ENCODE measurements at places on chromosomes 6 and 20.

- DNase-seq, result no peak
Observed at GRCh38 chr6:122322824-122323223, 76.6 kb upstream of the HSF2 start.

- DNase-seq, result no peak
Observed at GRCh38 chr6:43188426-43188825, 6.4 kb downstream of the CUL9 start.

- DNase-seq, result no peak
Observed at GRCh38 chr20:5919626-5920544, 30.4 kb downstream of the TRMT6 start.

DNA sequence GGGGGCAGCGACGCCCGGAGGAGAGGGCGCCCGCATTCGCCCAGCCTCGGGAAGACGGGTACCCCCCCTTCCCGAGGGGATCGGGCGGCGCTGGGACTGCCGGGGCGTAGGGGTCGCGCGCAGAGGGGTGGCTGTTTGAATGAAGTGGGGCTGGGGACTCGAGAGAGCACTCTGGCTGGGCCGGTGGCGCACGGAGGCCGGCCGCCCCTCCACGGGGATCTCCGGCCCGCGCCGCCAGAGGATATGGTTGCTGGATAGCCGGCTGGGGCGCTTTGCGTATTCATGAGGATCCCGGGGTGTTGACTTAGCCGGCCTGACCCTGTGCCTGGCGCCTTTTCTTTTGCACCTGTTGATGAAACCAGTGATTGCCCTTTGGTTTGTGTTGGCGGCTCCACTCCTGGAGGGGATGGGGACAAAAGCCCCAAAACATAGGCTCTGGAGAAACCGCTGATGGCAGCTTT is 469 bp downstream of the SYNJ2 start:
- no peak for DNase-seq

- no peak for DNase-seq
Observed at GRCh38 chr20:31764641-31765305, 25.7 kb downstream of the TPX2 start.

DNA sequence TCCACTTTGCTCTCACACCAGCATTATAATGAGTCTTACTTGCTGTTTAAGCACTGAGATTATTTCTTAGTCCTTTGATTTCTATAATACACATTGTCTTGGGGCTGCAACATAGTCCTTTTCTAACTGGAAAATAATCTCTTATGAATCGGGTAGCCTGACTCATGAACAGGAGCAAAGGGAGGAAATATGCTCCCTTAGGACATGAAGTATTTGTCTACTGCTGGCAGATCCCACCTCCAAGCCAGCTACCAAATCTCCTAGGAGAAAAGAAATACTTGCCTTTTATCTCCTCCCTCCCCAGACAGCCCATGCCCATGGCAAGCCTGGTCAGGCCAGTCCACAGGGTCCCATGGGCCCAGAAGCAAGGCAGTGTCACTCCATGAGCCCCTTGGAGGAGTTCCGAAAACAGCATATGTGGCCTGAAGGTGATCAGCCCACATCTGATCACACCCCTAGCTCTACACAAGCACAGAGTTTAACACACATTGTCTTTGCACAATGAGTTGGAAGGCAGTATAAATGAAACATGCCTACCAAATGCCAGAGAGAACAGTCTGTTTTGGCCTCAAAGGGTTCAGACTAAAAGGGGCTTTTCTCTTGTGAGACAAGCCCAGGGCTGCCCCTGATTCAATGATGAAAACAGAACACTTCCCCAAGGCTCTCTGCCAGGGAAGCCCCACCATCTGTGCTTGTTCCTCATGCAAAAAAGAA is 37.1 kb upstream of the SLC4A11 start:
- no peak for DNase-seq

- no peak for DNase-seq
Observed at GRCh38 chr6:99498421-99498820, 16.8 kb downstream of the USP45 start.

DNA sequence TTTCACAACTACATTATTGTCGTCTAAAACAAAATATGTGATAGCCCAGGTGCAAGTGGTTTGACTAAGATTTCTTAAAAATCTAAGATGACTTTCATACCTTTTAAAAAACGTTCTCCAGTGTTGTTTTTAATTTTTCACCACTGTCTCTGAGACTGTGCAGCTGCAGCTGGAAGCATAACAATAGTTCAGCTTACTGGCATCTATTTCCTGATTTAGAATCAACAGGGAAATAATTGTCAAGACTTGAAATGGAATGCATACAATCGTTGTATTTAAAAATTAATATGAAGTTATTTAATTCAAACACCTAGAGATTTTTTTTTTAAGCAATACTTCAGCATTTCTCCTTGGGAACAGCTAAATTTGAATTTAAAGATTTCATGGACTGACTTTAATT is 982.0 kb upstream of the EPHA7 start:
- DNase-seq, result no peak

DNA sequence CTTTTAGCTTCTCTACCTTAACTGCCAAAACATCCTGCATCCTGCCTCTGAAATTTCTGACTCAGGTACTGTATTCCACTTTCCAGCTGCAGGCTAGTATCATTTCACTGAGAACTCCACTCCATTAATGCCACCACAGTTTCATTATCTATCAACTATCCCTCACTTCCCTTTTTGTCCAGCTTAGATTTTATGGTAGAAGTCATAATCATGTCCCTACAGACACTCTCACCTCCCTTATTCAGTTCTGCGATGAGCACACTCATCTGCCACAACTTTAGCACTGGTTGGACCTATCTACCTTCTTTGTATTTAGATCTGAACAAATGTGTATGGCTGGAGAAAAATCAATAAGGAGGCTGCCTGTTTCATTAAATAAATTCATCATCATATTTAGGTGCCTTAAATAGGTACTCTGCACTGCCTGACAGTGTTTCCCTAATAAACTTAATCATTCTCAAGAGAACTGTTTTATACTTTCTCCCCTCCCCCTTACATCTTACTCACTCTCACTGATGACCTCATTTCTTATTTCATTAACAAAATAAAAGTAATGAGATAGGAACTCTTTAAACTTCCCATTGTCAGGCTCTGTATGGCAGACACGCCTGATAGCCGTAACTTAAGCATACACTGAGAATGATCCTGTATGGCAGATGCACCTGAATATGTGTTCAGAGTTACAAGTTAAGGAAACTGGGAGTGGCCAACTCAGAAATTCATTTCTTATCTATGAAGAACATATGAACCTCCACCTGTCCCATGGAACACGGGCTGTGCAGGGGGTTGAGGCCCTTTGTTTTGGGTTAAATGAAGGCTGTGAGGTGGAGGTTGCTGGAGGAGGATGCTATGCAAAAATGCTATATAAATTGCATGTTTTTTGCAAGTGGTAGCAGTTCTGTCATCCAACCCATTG is 95.3 kb upstream of the MAN1A1 start:
- no peak for DNase-seq

DNA sequence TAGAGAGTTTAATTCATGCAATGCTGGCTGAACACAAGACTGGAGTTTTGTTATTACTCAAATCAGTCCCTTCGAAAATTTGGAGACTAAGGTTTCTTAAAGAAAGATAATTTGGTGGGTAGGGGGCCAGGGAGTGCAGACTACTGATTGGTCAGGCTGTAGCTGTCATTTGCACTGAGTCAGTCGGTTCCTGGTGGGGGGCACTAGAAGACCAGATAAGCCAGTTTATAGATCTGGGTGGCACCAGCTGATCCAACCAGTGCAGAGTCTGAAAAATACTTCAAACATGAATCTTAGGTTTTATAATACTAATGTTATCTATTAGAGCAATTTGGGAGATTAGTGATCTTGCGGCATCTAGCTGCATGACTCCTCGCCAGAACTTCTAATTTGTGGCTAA is 530.7 kb downstream of the NKAIN2 start:
- DNase-seq, result no peak

DNA sequence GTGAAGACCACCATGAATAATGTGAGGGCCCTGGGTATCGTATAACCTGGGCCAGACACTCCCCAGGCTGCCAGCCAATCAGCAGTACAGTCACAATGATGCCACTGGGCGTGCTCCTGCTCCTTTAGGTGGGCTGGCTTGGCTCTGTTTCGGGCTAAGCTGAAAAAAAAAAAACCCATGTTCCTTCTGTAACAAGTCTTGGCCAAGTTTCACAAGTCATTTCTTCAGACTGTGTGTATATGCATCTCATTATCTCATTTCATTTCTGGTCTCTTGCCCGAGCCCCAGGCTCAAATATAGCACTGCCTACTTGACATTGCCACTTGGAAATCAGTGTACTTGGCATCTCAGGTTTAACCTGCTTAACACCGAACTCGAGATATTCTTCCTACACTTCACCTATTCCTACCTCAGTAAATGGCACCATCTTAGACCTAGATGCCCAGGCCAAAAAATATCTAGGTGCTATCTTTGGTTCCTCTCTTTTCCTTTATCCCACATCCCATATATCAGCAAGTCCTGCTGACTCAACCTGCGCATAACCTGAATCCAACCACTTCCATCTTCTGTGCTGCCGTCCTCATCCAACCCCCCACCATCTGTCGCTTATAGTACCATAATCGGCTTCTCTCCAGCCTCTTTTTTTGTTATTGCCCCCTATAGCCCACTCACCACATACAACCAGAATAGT is 1.8 kb downstream of the UQCC2 start:
- no peak for DNase-seq

DNA sequence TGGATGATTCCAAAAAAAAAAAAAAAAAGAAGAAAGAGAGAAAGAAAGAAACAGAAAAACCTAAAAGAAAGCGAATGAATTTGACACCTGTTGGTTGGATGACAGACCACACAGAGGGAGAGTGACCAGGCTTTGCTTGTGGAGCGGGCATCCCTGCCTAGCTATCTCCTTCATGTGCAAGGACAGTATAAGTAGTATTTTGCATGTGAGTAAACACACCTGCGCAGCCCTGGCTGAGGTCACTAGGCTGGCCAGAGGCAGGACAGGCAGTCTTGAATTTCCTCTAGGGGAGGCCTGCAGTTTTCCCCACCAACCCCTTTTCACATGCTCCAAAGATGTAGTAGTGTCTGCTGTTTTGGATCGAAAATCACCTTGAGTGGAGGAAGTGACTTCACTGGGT is 126.4 kb downstream of the CCDC170 start:
- DNase-seq, result no peak

- DNase-seq, result no peak
Observed at GRCh38 chr20:1203630-1204029, 376 bp downstream of the C20orf202 start.

- no peak for DNase-seq
Observed at GRCh38 chr6:56875961-56876360, 78.9 kb upstream of the BEND6 start.

GRCh38 chr6:106757722-106758467 is 128.5 kb downstream of the QRSL1 start:
- DNase-seq, result no peak

- DNase-seq, result no peak
Observed at GRCh38 chr20:38213607-38213940, 47.0 kb downstream of the KIAA1755 start.

GRCh38 chr6:15871276-15871675 is 208.4 kb upstream of the DTNBP1 start:
- no peak for DNase-seq

- DNase-seq, result no peak
Observed at GRCh38 chr6:111250791-111251354, 163.6 kb downstream of the SLC16A10 start.

- no peak for DNase-seq
Observed at GRCh38 chr6:161360520-161360919, 86.7 kb upstream of the AGPAT4 start.

- no peak for DNase-seq
Observed at GRCh38 chr6:33668914-33669313, 42.6 kb downstream of the UQCC2 start.

DNA sequence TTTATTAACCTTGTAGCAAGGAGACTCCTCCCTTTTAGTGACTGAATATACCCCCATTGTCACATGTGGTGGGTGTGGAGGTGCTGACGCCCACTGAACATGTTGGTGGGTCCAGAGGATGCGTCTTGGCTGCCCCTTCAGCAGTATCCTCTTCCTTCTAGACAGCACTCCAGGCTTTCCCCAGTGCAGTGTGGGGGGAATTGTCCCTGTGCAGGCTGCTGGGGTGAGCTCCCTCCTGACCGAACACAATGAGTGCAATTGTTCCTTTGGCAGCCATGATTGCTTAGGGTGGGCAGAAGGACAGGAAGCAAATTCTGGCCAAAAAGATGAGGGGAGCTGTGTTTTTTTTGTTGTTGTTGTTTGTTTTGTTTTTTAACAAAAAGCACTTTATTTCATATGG is 209.3 kb upstream of the PDE10A start:
- DNase-seq, result no peak

- no peak for DNase-seq
Observed at GRCh38 chr20:24744747-24745146, 204.3 kb upstream of the CST7 start.

GRCh38 chr6:65671922-65672321 is 35.1 kb downstream of the EYS start:
- no peak for DNase-seq

DNA sequence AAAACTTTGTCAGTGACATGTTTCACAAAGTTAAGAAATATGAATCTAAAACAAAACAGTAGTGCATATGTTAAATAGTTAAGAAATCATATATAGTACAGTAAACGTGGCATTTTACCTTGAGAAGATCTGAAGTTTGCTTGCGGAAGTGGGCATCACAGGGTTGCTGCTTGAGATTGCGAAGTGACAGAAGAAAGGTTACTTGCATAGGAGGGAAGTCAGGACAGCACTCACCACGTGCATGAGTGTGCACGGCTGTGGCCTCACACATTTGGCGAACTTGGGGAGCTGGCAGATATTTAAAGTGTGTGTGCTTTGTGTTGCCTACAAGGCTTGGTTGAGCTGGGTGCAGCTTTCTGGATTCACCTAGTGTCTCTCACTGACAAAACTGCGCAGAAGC is 431.5 kb upstream of the ARID1B start:
- no peak for DNase-seq

GRCh38 chr20:13817342-13817741 is 32.5 kb downstream of the NDUFAF5 start:
- DNase-seq, result no peak

- no peak for DNase-seq
Observed at GRCh38 chr6:84002226-84002625, 31.3 kb upstream of the MRAP2 start.

- no peak for DNase-seq
Observed at GRCh38 chr6:89818977-89819335, 638 bp downstream of the MDN1 start.

DNA sequence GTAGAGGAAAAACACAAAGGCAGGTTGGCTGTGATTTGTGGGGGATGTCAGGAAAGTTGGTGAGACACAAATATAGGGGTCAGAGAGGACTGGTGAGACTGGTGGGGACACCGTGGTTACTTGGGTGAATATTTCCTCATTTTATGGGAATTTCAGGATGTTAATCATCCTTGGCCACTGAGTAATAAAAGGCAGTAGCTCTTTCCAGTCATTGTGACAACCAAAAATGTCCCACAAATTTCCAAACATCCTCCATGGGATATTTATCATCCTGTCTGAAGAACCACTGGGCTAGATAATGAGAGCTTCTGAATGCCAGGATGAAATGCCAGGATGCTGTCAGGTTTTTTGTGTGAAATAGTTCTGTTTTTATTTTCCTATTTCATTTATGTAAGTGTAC is 374.1 kb downstream of the CD109 start:
- DNase-seq, result no peak

- no peak for DNase-seq
Observed at GRCh38 chr6:119027465-119027864, 51.0 kb downstream of the FAM184A start.

Measured in AG04450 (cell line).